Chondrocyte (in vitro differentiated cells): ENCODE measurements at places on chromosomes 3 and 15. TPM values are rescaled to one million over a fixed set of nuclear protein-coding genes. Genes with fewer than 3 reads are reported as not detected.

GRCh38 chr15:64901914-64902313 lies 9.8 kb upstream of the ANKDD1A start:
- H3K27me3 ChIP-seq = no peaks in the 10 kb centered on the region
- peaks cover 5% of the 10 kb centered on the region for H3K36me3 ChIP-seq
- no peak for DNase-seq
- no peak overlapping the region for H3K27ac ChIP-seq
- peaks cover 34% of the 10 kb centered on the region for H3K4me1 ChIP-seq

DNA sequence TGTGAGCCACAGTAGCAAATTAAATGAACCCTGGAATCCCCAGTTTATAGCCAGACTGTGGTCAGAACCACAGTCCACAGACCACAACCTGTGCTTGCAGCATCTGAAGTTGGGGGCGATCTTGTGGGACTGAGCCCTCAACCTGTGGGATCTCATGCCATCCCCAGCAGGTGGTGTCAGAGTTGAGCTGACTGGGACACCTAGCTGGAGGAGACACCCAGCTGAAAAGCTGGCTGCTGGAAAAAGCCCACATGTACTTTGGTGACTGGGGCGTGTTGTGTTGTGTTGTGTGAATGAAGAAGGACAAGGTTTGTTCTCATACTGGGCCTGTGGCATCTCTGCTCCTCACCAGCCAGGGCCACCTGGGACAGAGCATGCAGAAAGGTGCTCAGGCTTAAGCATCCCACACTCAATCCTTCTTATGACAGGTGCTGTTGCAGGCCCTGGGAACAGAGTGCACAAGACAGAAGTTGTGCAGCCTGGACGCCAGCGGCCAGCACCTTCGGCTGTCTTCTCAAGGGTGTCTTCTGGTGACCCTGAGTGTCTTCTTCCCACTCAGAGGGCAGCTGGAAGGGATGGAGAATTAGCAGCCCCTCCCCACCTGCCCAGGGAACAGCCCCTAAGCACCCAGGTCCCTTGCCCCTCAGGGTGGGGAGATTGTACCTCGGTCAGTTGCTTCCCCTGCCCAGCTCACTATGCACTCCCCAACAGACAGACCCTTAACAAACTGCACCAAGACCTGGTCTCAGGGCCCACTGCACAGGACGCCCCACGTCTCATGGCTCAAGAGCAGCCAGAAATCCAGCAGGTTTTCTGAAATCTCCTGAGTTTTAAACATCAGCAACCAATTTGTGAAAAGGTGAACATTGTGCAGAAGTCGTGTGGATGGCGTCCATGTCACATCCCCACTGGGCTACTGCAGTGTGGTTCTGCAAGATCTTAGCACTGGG lies 2.2 kb upstream of the UROC1 start:
- peak; percentile 52 for DNase-seq
- H3K27me3 ChIP-seq = peaks cover 19% of the 10 kb centered on the region
- no peaks in the 10 kb centered on the region for H3K36me3 ChIP-seq

DNA sequence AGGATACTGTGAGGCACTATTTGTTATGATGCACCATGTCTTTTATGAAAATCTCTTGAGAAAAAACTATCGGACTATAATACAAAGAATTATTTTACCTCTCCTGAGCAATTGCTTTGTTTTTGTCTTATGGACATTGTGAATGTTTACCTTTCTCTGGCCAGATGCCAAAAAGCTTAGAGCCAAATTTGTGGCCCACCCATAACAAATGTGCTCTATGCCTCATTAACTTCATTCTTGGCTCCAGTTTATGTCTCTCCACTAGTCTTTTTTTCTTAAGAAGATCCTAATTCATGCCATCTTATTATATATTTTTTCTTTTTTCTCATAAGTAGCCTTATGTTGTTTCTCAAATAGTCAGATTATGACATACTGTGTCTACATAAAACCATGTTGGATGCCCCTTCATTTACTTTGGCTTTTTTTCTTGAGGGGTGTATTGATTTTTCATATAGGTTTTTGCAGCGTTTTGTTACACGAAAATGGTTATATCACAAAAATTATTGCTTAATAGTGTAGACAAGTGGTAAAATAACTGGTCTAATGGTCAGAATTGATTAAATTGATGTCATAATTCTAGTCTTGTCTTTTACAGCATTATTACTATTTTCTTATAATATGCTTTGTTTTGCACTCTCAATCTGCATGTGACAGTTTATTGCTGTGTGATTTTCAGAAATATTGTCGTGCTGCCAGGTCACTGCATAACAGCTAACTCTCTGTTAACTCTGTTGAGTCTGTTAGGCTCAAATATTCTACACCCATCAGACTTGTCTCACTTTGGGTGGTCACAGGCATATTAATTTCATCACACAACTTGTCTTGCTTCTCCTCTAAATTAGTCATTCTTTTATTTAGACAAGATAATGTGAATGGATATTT lies 18.2 kb downstream of the SENP8 start:
- H3K4me1 ChIP-seq = peaks cover 12% of the 10 kb centered on the region
- H3K27me3 ChIP-seq = no peaks in the 10 kb centered on the region
- DNase-seq = no peak
- no peak overlapping the region for H3K4me3 ChIP-seq
- H3K27ac ChIP-seq = no peak overlapping the region

DNA sequence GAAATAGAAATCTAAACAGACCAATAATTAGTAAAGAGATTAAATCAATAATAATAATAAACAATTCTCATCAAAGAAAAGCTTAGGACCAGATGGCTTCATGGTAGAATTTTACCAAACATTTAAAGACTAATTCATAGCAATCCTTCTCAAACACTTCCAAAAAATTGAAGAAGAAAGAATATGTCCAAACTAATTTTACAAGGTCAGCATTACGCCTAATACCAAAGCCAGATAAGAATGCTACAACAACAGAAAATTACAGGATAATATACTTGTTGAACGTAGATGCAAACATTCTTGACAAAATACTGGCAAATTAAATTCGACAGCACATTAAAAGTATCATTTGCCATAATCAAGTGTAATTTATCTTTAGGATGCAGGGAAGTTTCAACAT lies 36.1 kb upstream of the CADM2 start:
- H3K27ac ChIP-seq = no peak overlapping the region
- H3K4me1 ChIP-seq = no peaks in the 10 kb centered on the region
- DNase-seq = no peak
- no peak overlapping the region for H3K4me3 ChIP-seq
- no peaks in the 10 kb centered on the region for H3K27me3 ChIP-seq

DNA sequence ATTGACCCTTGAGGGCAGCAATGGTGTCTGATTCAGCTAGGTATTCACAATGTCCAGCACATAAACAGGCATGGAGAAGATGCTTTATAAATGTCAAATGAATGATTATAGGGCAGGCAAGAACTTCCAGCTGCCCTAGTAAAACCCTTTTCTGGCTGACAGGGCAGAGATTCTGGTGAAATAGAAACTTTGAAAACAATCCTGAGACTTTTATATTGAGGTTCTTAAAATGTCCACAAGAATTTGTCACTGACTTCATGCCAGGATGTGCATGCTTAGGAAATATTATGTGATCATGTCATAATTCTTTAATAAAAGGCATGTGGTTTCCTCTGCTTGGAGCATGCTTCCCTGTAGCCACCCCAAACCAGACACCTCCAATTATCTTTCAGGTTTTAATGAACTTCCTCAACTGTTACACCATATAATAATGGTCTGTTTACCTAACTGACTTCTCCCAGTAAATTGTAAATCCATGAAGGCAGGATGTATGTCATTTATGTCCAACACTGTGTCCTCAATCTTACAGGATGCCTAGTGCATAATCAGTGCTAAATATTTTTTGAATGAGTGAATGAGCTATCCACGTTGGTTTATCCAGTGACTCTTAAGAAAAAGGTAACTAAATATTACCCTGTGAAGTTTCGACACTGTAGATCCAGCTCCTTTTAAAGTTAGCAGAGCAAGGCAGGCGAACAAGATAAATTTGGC lies 43.4 kb upstream of the CLRN1 start:
- H3K27ac ChIP-seq = peak overlapping the region; percentile 42
- H3K36me3 ChIP-seq = no peaks in the 10 kb centered on the region
- no peak for DNase-seq

The SLC38A3 gene
- 1.00 to 1.9 TPM (median 1.2 TPM) in 3 replicates for total RNA-seq

DNA sequence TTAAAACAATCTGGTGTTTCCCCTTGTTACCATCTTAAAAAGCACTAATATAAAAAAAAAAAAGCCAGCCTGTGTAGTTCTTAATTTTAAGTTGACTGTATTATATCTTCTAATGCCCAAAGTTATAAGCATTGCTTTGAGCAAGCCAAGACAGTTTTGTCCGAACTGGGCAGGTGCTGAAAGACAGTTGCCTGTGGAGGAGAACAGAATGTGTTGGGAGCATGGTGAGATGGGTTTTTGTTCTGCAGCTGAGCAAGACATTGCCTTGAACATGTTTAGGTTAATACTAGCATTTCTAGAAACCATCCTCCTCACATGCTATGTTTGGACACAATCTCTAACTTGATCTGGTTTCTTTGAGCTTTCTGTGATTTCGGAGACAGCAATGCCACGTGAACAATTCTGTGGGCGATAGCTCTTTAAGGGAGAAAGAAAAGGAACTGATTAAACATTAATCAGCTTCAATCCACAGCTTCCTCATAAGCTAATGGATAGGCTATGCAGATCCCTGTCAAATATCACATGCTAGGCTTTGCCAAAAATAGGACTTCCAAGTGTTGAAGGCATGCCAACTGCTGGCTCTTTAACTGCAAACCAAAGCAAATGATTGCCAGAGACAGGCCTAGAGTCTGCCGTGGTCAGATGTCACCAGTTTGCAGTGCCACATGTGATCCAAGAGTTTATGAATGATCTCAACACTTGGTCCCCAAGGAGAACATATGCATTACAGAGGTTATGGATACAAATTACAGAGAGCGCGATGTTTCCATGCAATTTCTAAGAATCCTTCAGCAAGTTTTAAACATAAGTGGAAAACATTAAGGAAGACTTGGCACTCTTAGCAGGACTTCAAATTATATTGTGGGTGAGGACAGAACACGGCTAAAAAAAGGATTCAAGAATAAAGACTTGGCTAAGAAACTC lies 428.1 kb downstream of the ROBO2 start:
- H3K27ac ChIP-seq = peak overlapping the region; percentile 55
- no peaks in the 10 kb centered on the region for H3K36me3 ChIP-seq
- no peak overlapping the region for H3K4me3 ChIP-seq
- H3K4me1 ChIP-seq = peaks cover 18% of the 10 kb centered on the region
- no peaks in the 10 kb centered on the region for H3K27me3 ChIP-seq

DNA sequence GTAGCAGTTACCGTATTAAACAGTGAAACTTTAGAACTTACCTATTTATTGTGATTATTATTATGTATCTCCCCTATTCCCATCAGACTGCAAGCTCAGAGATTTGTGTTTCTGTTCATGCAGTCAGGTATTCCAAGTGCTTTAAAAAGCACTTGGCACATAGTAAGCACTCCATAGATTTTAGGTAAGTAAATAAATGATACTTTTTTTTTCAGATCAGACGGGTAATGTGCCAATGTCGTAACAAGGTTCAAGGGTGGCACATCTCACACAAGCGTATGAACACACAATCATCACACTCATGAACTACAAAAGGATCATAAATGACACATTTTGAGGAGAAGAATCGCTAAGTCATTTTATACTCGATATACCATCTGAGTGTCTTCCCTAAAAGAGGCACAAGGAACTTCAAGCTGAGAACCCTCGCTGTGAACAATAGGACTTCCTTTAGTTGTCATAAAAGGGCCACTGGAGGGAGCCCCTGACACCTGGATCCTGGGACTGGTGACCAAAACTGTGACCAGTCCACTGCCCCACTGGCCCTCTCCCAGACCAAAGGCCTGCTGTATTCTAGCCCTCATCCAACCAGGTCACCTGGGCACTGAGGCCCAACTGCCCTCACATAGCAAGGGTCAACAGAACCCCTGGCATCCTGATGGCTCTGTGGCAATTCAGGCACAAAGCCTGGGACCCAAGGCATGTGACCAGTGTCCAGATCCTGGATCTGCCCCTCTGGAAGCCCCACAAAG lies 32.1 kb downstream of the KIF9 start:
- H3K27ac ChIP-seq = no peak overlapping the region
- H3K27me3 ChIP-seq = peaks cover 2% of the 10 kb centered on the region
- no peaks in the 10 kb centered on the region for H3K36me3 ChIP-seq

- no peak for DNase-seq
- peaks cover 14% of the 10 kb centered on the region for H3K27me3 ChIP-seq
- H3K27ac ChIP-seq = no peak overlapping the region
Observed at GRCh38 chr3:39721076-39721475, 88.3 kb upstream of the MYRIP start.

DNA sequence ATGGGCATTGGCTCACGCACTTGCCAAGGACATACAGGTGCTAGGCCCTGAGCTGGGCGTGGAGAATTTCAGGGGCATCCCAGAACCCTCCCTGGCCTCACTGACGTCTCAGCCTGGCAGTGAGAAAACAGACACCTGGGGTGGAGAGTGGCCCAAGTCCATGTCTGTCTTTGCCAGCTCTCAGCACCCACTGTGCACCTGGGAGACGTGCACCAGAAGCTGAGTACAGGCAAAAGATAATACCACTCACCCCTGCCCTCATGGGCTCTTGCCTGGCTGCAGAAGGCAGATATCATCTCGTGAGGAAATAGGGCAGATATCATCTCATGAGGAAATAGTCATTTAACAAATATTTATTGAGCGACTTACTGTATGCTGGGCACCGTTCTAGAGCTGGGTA lies 8.0 kb downstream of the LOXL1 start:
- H3K4me3 ChIP-seq = no peak overlapping the region
- peaks cover 11% of the 10 kb centered on the region for H3K36me3 ChIP-seq
- no peaks in the 10 kb centered on the region for H3K27me3 ChIP-seq

The ZNF445 gene
- total RNA-seq = 17.5 to 22.8 TPM (median 20.4 TPM) in 3 replicates

GRCh38 chr15:37824717-37825382 lies 109.6 kb upstream of the TMCO5A start:
- no peak for DNase-seq
- no peaks in the 10 kb centered on the region for H3K27me3 ChIP-seq
- H3K4me3 ChIP-seq = no peak overlapping the region
- H3K27ac ChIP-seq = peak overlapping the region; percentile 80

DNA sequence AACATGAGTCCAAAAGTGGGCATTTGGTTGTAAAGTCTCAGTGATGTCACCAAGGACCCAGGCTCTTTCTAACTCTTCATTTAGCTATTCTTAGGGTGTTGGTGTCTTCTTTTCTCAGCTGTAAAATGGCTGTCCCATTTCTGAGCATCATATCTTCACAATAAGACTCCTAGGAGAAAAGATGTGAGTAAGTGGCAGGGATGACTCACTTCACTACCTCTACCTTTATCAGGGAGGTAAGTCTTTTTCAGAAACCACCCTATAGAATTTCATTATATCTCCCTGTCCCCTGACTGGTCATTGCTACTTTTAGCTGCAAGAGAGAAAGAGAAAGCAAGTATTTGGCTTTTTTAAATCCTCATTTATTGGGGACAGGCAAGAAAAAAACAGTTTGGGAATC lies 300.2 kb upstream of the RBMS3 start:
- no peaks in the 10 kb centered on the region for H3K4me1 ChIP-seq
- H3K4me3 ChIP-seq = no peak overlapping the region
- no peak for DNase-seq
- H3K36me3 ChIP-seq = no peaks in the 10 kb centered on the region

DNA sequence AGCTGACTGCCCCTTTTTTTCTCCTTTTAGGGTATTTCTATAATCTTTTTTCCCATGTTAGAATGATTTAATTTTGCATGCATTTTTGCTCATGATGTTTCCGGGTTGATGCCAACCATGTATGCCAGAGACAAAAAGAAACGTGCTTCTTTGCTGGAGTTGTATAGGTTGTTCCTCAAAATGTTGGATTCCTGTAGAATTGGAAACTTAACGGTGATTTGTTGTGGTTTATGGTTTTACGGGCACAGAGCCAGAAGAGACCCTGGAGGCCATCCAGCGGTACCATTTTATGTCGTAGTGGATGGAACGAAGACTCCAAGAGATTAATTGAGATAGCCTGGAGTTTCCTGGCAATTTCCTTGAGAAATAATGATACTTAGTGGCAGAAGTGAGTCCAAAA lies 481.5 kb upstream of the RGMA start:
- H3K4me3 ChIP-seq = no peak overlapping the region
- DNase-seq = no peak
- no peaks in the 10 kb centered on the region for H3K4me1 ChIP-seq
